SK-MEL-5 (cell line): ENCODE measurements at places on chromosomes 5 and 9.

- no peak for DNase-seq
Observed at GRCh38 chr9:117018966-117019617, 332.0 kb downstream of the TRIM32 start.

- DNase-seq, result no peak
Observed at GRCh38 chr5:36494841-36495601, 111.4 kb upstream of the SLC1A3 start.

GRCh38 chr5:118249386-118249785 lies 739.0 kb downstream of the DTWD2 start:
- no peak for DNase-seq

DNA sequence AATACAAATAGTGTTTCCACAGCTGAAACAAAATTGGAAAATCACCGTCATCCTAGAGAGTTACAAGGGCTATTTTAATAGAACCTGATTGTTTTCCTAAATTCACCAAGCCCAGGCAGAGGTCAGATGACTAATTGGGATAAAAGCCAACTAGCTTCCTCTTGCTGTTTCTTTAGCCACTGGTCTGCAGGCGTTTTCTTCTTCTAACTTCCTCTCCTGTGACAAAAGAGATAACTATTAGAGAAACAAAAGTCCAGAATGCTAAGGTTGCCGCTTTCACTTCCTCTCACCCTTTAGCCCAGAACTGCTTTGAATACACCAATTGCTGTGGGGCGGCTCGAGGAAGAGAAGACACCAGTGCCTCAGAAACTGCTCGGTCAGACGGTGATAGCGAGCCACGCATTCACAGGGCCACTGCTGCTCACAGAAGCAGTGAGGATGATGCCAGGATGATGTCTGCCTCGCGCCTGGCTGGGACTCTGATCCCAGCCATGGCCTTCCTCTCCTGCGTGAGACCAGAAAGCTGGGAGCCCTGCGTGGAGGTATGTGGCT lies at the start of gene TLR4:
Gene TLR4, plus strand, starts transcription at position 380 of the 552 bp plus-strand sequence. Its CDS starts 70 bp downstream, at position 450.
- DNase-seq, result peak; percentile 22

GRCh38 chr5:73434907-73435306 lies 13.7 kb downstream of the FOXD1 start:
- no peak for DNase-seq

DNA sequence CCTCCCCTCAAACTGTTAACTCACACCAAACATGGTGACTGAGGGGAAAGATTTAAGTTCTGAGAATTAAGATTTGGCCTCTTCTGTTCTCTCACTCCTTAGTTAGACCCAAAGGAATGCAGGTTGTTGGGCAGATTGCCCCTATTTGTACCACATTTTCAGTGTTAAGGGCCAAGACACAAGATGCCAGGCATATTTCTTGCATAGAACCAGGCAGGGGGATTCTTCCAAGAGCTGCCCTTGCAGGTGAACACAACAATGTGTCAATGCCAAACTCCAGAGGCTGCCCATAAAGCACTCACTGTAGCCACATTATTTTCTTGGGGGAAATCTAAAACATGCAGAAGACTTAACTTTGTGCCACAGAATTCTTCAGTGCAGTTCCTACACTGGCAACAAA lies 14.7 kb downstream of the MPDZ start:
- no peak for DNase-seq

DNA sequence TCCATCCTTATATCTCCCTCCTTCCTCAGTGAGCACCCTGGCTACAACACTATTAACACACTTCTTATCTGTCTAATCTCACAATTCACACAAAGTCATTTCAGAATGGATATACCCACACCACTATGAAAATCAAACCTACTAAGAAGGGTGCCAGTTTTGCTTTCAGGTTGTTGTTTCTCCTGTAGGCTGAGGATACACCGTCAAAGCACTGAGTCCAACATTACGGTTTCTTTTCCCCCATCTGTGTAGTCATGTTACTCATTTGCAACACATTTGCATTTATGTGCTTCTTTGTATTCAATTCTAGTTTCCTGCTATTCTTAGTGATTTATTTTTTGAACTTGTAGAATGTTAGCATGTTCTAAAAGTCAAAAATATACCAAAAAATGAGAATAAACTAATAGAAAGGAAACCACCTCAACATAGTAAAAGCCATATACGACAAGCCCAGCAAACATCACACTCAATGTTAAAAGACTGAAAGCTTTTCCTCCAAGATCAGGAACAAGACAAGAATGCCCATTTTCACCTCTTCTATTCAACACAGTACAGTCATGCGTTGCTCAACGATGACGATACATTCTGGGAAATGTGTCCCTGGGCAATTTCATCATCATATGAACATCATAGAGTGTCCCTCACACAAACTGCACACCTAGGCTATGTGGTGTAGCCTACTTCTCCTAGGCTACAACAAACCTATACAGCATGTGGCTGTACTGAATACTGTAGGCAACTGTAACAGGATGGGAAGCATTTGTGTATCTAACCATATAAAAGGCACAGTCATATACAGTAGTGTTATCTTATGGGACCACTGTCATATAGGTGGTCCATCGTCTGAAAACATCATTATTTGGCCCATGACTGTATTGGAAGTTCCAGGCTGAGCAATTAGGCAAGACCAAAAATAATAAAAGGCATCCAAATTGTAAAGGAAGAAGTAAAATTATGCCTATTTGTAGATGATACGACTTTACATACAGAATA lies 6.3 kb downstream of the ROR2 start:
- DNase-seq, result no peak

GRCh38 chr9:26459959-26460358 lies 432.6 kb downstream of the CAAP1 start:
- no peak for DNase-seq

DNA sequence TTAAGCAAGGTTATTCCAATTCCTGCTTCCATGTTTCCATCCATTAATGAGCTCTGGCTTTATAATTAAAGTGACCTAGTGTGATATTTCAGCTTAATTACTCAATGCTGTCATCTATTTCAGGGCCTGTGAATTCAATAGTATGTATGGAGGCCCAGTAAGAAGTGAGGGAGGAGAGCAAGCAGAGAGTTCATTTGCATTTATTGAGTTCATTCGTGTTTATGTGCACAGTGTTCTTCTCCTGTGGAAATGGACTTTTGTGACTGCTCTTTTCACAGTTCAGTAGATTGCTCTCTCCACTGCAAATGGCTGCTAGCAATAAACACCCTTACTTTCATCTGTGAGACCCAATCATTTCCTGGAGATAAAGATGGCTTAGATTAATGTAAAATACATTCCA lies 130.9 kb downstream of the CEMIP2 start:
- DNase-seq, result no peak

DNA sequence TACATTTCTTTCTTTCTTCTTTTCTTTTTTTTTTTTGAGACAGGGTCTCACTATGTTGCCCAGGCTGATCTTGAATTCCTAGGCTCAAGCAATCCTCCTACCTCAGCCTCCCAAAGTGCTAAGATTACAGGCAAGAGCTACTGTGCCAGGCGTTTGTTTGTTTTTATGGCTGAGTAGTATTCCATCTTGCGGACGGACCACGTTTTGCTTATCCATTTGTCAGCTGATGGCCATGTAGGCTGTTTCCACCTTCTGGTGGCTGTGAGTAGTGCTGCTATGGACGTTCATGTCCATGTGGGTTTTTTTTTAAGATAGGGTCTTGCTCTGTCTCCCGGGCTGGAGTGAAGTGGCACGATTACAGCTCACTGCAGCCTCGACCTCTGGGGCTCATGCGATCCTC lies 2.5 kb downstream of the DOK3 start:
- peak; percentile 50 for DNase-seq

DNA sequence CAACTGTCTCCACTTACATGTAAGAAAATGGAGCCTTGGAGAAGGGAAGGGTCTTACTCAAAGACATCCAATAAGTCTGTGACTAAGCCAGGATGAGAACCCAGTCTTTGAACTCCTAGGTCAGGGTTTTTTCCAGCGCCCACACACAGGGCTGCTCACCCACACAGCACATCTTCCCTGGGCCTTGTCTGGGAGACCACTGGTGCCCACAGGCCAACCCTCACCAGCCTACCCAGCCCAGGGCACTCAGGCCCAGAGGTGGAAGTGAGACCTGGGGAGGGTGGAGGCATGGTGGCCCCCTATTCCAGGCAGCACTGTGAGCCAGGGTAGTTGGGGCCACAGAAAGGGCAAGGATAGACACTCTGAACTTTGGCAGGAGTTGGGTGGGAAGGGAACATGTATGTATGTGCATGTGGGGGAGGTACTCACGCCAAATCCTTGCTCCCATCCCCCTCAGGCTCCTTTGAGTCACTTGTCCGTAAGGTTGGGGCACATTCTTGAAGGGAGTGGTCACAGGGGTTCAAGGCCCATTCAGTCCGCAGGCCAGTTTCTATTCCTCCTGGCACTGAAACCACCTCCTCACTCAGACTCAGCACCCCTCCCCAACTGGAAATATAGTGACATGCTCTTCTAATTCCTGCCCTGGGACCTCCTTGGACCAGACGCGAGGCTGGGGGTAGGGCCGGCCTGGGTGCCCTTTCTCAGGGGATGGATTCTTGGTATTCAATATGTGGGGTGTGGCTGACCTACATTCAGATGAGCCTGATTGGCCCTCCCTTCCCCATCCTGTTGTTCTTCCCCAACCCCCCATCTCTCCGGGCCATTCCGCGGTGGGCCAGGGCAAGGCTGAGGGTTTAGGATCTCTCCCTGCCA lies 2.9 kb upstream of the SLC4A9 start:
- DNase-seq, result no peak

- DNase-seq, result no peak
Observed at GRCh38 chr9:34205102-34205501, 26.3 kb downstream of the UBAP1 start.

DNA sequence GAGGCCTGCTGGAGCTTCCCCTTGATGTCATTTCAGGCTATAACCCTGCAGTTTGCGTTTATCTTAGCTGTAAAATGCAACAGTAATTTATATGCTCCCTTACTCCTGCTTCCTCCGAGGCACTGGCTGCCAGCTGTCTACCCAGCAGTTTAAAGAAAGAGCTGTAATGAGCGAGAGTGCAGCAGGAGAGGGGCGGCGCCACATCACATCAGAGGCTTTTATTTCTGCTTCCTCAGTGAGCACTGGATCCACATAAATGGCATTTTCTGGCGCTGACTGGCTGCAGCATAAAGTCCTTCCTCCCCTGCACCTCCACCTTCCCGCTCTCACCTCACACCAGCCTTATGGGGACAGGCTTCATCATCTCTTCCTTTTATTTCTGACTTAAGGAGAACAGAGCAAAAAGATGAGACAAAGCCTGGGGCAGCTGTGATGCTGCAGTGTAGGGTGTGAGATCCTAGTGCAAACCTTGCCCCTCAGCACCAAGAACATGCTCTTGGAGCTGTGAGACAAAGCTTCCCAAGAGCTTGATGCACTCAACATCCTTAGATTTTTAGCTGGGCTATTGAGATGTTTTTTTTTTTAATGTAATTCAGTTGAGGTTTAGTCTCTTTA lies 829.6 kb upstream of the ZNF608 start:
- DNase-seq, result peak; percentile 27

DNA sequence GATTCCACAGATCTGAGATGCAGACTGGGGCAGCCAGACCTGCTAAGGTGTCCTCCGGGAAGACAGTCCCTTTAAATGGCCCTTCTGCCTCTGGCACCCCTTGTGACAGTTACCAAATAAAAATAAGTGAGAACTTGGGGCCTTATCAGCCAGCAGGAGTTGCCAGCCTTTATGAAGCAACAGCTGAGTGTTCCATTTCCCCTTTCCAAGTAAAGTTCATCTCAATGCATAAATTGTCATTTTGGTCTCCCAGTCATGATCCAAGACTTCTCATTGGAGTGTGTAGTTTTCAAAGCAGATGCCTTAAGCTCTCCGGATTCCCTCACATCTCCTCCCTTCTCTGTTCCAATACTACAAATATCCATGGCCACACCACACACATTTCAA lies 4.1 kb downstream of the PTCH1 start:
- DNase-seq, result no peak

- no peak for DNase-seq
Observed at GRCh38 chr9:1927546-1927945, 87.6 kb upstream of the SMARCA2 start.

DNA sequence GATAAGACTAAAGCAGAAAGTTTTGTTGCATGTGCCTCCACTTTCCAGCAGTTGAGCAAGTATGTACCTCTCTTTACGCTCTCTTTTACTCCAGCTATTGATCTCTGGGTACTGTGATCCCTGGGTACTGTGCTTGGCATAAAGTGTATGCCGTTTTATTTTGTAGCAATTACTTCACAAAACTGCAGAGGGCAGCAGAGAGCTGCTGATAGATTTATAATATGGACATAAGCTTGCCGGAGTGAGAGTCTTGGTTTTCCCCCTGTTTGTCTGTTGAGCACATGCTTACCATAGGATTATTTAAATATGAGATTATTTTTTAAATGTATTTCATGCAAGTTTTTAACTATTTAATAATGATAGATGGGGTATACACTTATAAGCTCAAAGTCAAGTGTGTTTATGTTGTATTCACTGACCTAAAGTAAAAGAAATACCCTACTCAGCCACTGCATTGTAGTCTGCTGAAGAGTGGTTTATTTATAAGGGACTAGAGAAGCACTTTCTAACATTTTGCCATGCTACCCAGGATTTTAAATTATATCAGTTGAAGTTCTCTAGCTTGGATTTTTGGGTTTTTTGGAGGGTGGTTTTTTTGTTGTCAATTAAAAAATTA lies 13.0 kb downstream of the TTC1 start:
- DNase-seq, result peak; percentile 67
